Type B pancreatic cell (in vitro differentiated cells): ENCODE measurements at places on chromosomes 13 and 19. TPM values are rescaled to one million over a fixed set of nuclear protein-coding genes. Genes with fewer than 3 reads are reported as not detected.

Gene C19orf73
- 2.3 and 2.6 TPM in 2 replicates for total RNA-seq

- DNase-seq: no peak
Measured at GRCh38 chr19:43455321-43456113, 9.9 kb downstream of the LYPD3 start.

GRCh38 chr19:30323904-30324303 is 48.3 kb upstream of the ZNF536 start:
- DNase-seq: no peak

Gene PPP2R1A
- 319 and 323 TPM in 2 replicates for total RNA-seq

Gene PCDH17
- 12.1 and 16.6 TPM in 2 replicates for total RNA-seq

- no peak for DNase-seq
Measured at GRCh38 chr19:33245948-33246708, 20.5 kb upstream of the SLC7A10 start.

Gene DHDH
- total RNA-seq: 1.4 and 3.4 TPM in 2 replicates

Gene CHST8
- total RNA-seq: 5.7 and 10.8 TPM in 2 replicates

DNA sequence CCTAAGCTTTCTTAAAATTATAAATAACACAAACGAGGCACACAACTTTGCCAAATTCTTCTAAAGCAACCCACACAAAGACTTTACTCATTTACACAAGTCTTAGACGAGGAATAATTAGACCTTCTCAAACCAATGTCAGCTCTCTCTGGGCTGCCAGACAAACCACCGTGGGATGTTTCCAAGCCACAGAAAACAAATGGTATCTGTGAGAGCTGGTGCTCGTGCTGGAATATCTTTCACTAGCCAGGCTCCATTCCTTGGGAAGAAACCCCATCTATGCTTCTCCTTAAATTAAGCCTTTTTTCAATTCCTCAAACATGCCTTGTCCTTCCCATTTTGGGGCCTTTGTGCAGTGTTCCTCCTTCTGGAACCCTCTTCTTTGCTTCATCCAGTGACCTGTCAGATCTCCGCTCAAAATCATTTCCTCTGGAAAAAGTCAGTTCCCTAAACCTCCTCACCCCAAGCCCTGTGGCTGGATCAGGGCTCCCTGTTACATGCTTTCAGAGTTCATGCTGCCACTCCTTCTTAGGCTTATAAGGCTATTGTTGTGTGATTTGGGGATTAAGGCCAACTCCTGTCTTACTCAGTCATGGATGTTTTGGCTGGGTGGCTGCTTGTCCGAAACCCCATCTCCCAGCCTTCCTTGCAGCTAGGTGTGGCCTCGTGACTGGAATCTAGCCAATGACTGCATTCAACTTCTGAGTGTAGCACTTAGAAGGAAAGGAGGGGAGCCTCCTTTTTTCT is 64.2 kb upstream of the GTF2F2 start:
- no peak for DNase-seq
